ENCODE measurements at places on chromosomes 7 and 10.

- no peak for DNase-seq
These were observed 99.0 kb upstream of the FZD1 start for GRCh38 chr7:91165006-91165845.

DNA sequence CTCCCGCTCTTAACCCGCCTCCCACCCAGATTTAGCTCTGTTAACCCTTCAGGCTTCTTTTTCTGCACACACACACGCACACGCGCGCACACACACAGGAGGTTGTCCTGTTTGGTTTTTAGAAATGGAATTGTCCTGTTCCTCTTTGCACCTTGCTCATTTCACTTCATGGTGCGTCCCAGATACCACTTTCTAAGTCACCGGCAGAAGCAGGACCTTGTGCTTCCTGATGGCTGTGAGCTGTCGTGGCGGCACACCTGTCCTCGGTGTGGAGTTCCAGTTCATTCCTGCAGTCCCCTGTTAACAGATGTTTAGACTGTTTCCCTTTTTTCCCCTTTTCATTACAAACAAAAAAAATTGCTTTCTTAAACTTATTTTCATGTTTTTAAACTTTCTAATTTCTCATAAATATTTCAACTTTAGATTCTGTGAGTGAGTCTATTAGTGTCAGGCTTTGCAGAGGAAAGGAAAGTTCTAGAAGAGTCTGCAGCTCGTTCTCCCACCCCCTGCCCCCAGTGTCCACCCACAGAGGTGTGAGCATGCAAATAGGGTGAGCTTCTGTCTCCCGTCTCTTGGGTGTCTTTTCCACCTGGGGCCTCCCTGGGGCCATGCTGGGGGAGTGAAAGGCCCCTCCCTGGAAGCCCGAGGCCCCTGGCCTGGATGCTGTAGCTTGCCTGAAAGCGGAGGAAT, 85.5 kb downstream of the LHPP start:
- DNase-seq: no peak

- no peak for DNase-seq
These were observed 160.0 kb downstream of the ADARB2 start for GRCh38 chr10:1577373-1577770.

DNA sequence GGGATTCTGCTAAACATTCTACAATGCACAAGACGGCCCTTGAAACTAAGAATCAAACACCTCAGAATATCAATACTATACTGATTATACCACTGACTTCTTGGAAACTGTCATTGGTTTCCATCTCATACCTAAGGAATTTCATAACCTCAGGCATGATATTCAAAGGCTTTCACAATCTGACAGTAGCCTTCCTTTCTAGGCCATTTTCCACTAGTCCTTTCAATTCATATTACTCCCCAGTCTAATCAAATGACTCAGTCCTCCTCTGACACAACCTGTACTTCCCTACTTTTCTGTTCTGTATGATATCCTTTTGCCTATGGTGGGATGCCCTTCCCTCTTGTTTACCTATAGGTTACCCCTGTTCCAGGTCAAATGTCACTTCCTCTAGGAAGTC, 48.3 kb downstream of the CSTF2T start:
- no peak for DNase-seq

DNA sequence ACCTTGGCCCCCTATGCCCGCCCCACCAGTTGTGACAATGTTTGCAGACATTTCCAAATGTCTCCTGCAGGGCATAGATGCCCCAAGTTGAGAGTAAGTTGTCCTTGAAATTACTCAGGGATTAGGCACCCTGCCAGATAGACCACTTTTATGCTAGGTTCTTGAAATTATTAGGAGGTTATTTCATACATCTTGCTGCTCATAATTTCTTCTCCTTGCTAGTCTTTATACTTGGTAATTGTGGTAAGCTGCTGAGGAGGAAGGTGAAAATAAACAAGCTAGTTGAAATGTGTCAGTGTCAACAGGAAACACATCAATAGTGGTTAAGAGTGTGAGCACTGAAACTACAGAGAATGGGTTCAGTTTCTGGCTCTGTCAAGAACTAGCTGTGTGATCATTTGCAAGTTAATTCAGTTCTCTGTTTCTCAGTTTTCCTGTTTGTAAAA, 63.7 kb upstream of the AOAH start:
- no peak for DNase-seq

GRCh38 chr7:88071994-88072714, 138.1 kb downstream of the ADAM22 start:
- DNase-seq: no peak

DNA sequence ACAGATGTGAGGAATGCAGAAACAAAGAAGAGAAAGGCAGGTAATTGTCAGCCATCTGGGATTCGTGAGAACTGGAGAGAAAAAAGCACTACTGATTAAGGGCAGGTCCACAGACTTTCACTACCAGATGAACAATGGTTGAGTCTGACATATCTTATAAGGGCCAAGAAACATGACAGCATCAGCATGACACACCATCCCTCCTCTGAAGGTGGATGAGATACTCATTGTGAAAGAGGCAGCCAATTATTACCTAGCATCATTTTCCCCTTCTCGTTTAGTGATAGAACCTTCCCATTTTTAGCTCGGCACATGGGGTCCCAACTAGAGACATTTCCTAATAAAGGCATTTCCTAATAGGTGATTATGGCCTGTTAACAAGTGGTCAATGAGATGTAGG, 19.2 kb upstream of the MET start:
- DNase-seq: no peak

- no peak for DNase-seq
These were observed 45.8 kb upstream of the SKAP2 start for GRCh38 chr7:26910221-26910620.

GRCh38 chr10:124004663-124005004, 88.8 kb downstream of the CHST15 start:
- DNase-seq: no peak

GRCh38 chr10:14253711-14254110, 77.0 kb downstream of the FRMD4A start:
- DNase-seq: no peak

GRCh38 chr7:17158261-17158660, 140.2 kb upstream of the AHR start:
- no peak for DNase-seq

DNA sequence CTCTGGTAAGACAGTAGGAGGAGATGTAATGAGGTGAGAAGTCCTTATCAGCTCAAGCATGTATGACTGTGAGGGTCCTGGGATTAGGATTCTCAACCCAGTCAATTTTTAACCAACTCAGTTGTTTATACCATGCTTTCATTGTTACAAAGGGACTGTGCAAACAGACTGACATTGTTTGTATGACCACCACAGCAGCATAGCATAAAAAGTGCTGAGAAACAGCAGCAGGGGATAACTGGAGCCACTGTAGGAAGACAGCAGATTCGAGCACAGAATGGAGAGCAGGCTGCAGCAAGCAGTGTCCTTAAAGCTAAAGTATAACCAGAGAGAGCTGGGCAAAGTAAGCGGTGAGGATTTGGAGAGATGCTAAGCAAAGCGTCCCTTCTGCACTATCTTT, 829.5 kb downstream of the REEP3 start:
- no peak for DNase-seq

DNA sequence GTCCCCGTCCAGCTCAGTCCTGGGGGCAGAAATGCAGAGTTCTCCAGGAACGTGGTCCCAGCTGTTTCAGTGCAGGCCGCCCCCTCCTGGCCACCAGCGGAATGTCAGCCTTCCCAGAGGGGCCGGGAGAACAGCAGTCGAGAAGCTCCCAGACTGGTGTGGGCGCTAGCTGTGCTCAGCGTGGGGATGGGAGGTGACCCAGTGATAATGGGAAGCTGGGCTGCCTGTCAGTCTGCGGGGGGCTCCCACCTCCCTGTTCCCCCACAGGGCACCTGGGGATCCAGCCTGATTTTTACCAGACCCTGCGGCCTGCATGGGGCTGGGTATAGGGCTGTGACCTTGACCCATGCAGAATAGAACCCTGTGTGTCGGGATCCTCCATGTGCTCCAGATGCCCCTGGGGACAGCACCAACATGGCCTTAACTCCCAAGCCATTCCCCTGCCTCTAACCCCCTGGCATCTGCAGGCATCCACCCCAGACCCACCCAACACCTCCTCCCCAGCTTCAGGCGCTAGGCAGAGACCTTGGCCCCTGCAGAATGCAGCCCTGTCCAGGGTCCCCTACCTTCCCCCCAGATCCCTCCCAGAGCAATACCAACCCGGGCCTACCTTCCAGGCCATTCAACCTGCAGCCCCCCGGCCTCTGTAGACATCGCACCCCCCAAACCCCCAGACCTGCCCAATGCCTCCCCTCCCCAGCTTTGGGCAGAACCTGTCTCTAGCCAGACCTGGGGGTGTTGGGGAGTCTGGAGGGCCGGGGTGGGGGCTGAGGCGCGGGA, 880 bp upstream of the ELN start:
- DNase-seq: peak; percentile 39

DNA sequence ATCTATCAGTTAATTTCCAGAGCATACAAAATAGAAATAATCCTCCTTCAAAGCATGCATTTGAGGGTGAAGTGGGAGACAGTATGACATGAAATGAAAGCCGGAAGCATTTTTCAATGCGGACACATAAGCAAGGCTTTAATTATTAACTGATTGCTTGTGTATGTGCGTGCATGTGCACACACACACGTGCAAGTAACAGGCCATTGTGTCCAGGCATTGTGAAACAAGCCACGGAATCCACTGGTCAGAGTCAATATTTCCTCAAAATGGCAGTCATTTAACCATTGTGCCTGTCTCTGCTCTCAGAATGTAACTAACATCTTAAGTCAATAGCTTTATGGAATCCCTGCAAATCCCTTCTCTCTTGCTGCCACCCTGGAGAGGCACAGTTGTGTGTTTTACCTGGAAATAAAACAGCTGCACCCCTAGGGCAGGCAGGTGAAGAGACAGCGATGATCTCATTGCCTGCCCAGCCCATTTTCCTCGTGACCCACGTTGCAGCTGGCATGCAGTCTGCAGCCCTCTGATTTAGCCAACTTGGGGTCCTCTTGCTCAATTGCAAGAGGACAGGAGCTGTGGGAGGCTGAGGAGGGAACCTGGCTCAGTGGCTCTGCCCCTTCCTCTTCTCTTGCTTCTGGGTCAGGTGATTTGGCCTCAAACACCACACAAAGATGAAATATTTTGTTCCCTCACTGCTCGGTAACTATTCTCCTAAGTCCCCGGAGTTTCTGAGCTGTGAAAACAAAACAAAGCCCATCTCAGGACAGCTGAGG, 500.9 kb upstream of the ZMIZ1 start:
- no peak for DNase-seq

GRCh38 chr7:70334871-70335270, 736.6 kb downstream of the AUTS2 start:
- DNase-seq: no peak

GRCh38 chr10:18073314-18073713, 66.9 kb upstream of the CACNB2 start:
- no peak for DNase-seq

DNA sequence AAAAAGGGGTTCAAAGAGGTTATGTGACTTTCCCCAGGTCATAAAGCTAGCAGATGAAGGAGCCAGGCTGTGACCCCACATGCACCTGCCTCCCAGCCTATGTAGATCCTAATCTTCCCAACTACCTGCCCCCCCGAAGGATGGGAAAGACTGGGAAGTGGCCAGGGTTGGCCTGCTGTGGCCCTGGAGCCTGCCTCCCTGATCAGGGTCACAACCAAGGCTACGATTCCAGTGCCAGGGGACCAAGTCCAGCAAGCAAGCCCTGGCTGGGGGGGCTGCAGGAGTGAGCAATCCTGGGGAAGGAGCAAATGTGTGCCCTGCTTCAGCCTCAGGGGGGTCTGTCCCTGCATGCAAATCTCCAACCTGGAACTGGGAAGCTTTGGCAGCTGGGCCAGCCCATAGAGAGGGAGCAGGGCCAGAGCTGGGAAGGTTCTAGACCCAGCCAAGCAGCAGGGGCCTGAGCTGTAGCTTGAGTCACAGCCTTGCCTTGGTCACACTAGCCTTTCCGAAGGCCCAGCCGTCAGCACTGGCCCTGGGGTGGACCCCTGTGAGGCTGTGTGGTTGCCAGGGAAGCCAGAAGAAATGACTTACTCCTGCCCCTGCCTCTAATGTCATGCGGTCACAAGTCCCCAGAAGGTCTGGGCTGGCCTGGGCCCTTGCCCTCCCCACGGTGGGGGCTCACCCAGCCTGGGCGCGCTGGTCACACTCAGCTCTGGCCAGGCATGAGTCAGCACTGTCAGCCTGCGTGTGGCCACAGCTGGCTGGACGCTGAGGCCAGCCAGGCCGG, 96.4 kb upstream of the ZMIZ1 start:
- no peak for DNase-seq

- no peak for DNase-seq
These were observed 183.0 kb downstream of the RAPGEF5 start for GRCh38 chr7:22173685-22174573.

GRCh38 chr10:5480162-5480941, 19.0 kb downstream of the CALML5 start:
- DNase-seq: no peak

DNA sequence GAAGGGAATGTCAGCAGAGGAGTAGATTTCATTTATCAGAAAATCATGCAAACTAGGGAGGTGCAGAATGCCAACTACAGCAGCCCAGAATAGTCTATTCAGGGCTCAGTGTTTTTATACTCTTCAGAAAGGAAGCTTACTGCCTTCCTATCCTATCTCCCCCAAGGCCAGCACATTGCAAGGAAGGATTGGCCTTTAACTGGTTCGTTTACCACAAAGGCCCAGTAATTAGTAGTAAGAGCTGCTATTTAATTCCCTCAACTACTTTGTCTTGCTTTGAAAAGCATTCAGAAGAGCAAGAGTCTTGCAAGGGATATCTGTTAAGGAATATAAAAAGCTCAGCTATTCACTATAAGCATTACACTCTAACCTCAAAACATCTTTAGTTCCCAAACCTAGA, 86.4 kb upstream of the RNF148 start:
- no peak for DNase-seq

DNA sequence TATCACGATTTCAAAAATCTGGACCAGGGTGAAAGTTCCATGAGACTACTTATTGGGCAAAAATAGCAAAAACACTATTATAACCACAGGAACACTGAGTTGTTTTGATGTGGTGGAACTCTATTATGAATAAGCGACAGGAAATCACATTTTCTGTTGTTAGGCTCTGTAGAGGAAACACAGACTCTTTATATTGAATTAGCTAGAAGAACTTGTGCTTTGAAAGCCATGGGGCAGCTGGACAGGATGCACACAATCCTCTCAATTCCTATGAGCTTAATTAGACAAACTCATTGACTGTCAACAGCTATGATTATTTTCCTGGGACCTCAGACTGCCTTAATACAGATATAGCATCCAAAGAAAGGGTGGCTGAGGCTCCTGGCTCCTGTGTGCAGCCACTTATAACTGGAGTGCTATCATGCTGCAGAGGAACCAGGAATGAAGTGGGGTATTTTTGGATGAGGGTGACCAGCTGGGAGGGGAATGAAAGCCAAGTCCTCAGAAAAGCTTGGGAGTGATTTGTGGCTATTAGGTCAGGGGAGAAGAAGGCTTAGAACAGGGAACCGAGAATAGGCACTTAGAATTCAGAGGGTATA, 657.3 kb downstream of the TYW1 start:
- DNase-seq: no peak

GRCh38 chr10:103602028-103602851, 108.7 kb downstream of the NEURL1 start:
- no peak for DNase-seq

DNA sequence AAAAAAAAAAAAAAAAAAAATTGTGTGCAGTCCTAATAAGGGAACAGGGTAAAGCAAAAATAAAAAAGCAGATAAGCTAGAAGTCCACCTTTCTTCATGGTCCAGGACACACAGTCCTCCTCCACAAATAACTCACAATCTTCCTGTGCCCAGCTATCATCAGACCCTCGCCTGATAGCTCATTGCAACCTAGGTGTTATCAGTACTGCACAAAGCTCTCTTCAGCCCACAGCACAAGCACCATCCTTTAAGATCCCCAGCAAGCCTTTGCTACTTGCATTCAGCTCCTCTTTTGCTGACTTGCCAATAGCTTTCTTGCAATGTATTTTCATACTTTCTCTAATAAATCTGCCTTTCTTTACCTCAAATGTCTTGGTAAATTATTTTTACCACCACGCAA, 5.0 kb downstream of the NDUFA5 start:
- DNase-seq: no peak

Measured in activated CD4-positive, CD25-positive, alpha-beta regulatory T cell (primary cell).